ENCODE measurements at places on chromosomes 6 and 20.

GRCh38 chr20:20492521-20493332 is 124.8 kb downstream of the INSM1 start:
- DNase-seq: peak; percentile 54

GRCh38 chr20:2742934-2743559 is 50.5 kb downstream of the EBF4 start:
- peak; percentile 53 for DNase-seq

GRCh38 chr6:52000064-52000463 is 87.3 kb downstream of the PKHD1 start:
- no peak for DNase-seq

DNA sequence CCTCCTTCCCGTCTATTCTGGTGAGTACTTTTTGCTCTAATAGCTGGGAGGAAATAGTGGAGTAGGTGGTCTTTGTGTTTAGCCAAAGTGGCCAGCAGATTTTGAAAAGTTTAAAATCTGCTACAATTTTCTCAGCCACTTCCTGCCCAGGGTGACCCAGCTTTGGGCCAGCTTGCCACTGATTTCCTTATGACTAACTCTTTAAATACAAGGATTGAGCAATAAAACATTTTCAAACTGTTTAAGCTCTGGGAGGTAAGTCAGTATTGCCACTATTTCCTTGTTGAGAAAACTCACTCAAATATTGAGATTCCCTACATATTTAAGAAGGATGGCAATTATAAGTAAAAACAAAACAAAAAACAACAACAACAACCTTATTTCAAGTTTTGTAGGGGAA is 54.5 kb downstream of the TRMT11 start:
- no peak for DNase-seq

GRCh38 chr6:12709116-12709515 is 7.5 kb upstream of the PHACTR1 start:
- DNase-seq: no peak

DNA sequence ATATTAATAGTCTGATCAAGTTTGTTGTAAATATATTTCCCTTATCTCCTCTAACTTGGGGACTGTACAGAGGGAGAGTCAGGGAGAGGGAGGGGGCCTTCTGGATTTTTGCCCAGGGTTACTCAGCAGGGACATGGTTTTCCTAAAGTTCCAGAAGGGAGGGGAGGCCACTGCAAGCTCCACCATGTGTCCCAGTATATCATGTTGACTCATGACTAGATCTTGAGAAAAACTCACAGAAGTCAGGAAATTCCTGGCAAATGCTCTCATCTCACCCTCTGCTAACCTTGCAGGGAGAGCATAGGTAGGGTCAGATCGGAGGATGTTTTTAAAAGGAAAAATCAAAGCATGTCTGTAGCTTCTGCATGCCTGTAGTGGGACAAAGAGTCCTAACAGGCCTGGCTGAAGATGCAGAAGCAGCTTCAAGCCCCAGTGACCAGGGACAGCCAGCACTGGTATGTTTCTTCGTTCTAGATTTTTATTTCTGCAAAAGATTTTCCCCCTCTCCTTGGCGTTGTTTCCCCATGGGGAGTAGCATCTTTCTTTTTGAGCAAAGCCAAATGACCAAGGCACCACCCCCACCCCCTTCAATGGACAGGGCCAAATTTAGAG is 272.9 kb upstream of the SUPT3H start:
- DNase-seq: no peak

- DNase-seq: no peak
These were observed 50.9 kb downstream of the KLHL31 start for GRCh38 chr6:53614676-53615075.

GRCh38 chr6:44202332-44202971 is 14.3 kb upstream of the MYMX start:
- no peak for DNase-seq

Measured in cerebellar cortex (tissue), 1 donor.